ENCODE measurements at places on chromosomes 7 and 10. TPM values are rescaled to one million over a fixed set of nuclear protein-coding genes. Genes with fewer than 3 reads are reported as not detected.

Gene ICA1
- total RNA-seq, result 45.2 TPM

Gene KCP
- 0.76 TPM for total RNA-seq

Gene EVX1
- total RNA-seq, result not detected

DNA sequence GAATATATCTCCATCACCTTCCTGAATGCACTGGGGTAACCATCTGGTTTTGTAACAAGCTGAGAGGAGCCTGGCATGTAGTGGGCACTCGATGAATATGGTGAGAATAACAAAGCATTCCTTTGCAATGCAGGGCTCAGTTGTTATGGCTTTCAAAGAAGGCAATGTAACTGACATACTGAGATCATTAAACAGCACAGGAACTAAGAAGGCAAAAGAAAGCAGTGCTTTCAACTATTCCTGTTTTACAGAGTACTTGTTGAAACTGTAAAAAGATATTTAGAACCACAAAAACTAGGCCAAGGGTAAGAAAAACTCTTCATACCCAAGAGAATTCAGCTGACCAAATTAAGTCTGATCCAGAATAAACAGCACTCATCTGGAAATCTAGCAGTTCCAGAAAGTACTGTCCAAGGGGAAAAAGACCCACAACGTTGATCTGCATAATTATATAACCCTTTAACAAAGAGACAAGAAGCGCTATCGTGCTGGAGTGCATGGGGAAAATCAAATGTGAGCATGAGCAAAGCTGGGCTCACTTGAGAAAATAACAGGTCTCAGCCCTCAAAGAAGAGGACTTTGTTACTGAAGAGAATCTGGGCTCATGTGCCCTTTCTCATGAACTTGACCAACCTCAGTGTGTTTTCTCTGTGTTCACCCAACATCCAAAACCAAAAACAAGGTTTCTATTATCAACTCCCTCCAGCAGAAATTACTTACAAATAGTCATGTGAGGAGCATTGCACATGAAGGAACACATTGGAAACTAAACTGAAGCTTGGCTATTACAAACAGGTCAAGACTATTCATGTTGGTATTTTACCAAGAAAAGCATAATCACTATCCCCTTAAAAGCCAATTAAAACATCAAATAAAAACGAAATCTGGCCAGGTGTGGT, 116.2 kb downstream of the AVL9 start:
- DNase-seq, result peak; percentile 41

Gene PRR15
- 15.5 TPM for total RNA-seq

Data from GM23338 (cell line).